Esophagus muscularis mucosa (tissue), 4 donors: ENCODE measurements at places on chromosomes 11 and 22.

- H3K27ac ChIP-seq = no peak overlapping the region
- H3K4me1 ChIP-seq = peaks cover 10% of the 10 kb centered on the region
- no peaks in the 10 kb centered on the region for H3K36me3 ChIP-seq
- peaks cover 21% of the 10 kb centered on the region for H3K27me3 ChIP-seq
These were observed 4.9 kb downstream of the PNPLA3 start for GRCh38 chr22:43928468-43928867.

DNA sequence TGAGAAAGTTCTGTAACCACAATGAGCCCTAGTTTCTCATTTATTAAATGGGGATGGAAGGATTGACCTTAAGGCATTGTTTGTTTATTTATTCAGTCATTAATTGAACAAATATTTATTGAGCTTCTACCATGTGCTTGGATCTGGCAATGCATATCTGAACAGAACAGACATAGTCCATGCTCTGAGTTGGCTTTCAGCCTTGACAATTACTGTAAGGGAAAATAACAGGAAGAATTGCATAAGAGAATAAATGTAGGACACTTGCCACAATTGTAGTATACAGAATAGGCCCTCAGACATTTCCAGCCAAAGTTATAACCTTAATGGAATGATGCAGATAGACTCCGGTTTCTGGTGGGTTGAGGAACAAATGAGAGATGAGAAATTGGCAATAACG, 160.5 kb upstream of the TTC12 start:
- H3K27ac ChIP-seq = no peak overlapping the region
- H3K4me3 ChIP-seq = no peak overlapping the region
- H3K27me3 ChIP-seq = no peaks in the 10 kb centered on the region
- no peak for DNase-seq
- peaks cover 10% of the 10 kb centered on the region for H3K4me1 ChIP-seq

DNA sequence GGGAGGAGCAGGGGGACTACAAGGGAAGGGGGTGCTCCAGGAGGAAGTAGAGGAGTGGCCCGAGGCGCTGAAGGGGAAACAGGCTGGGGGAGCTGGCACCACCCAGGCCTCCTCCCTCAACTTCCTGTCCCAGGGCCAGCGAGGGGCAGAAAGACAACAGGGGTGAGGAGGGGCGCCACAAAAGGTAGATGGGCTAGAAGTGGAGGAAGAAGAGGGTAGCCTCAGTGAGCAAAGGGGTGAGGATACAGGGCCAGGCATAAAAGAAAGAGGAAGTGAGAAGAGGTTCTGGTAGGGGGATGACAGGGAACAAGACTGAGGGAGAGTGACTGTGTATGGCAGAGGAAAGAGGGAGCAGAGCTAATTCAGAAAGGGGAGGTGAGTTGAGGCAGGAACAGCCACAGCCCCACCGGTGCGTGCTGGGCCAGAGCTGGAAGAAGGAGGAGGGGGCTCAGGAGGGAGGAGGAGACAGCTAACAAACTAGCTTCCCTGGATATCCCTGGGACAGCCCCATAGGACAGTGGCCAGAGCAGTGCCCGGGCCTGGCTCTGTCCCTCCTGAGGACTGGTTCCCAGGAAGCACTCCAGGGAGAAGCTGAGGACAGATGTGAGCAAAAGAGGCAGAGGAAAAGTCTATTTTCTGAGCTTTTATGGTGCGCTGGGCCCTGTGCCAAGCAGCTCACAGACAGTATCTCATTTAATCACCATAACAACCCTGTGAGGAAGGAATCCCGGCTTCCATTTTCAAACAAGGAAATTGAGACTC, 8.5 kb downstream of the DCHS1 start:
- peak overlapping the region; percentile 78 for H3K27ac ChIP-seq
- no peak for DNase-seq
- no peaks in the 10 kb centered on the region for H3K27me3 ChIP-seq
- H3K36me3 ChIP-seq = no peaks in the 10 kb centered on the region
- H3K4me3 ChIP-seq = no peak overlapping the region

GRCh38 chr11:76347466-76347865, 33.5 kb downstream of the THAP12 start:
- peaks cover 36% of the 10 kb centered on the region for H3K36me3 ChIP-seq
- no peak for DNase-seq
- no peak overlapping the region for H3K27ac ChIP-seq
- H3K27me3 ChIP-seq = no peaks in the 10 kb centered on the region
- H3K4me1 ChIP-seq = no peaks in the 10 kb centered on the region
